ENCODE measurements at places on chromosomes 1 and 21.

DNA sequence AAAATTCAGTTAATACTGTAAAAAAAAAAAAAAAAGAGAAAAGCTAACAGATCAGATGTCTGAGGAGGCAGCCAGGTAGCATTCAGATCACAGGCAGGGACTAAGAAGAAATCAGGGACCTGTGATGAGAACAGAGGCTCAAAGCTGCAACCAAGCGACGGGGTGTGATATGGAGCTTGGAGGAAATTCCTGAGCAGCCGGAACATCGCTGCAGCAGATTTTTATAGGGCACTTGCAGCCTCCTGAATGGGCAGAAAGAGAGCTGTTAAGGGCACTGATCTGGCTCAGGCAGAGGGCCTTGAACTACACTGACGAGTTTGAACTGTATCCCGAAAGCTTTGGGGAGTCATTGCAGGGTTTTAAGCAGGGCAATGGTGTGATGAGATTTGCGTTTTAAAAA, 315.4 kb downstream of the ADGRL2 start:
- DNase-seq = no peak

GRCh38 chr1:107116306-107116790, 24.5 kb upstream of the NTNG1 start:
- no peak for DNase-seq

DNA sequence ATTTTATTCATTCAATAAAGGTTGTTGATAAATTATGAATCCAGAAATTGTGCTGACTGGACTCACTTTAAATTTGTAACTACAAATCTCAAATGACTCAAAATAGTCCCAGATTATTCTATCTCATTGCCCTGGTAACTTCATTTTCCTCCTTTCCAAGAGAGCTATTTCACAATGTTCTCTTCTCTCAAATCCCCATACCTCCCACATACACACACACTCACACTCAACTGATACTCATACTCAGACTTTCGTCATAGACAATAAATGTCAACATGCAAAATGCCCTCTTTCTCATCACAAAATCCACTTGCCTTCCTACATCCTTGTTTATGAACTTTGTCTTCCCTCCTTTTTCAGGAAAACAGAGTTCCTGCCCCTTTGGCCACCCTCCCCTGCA, 33.3 kb downstream of the EXTL2 start:
- no peak for DNase-seq

DNA sequence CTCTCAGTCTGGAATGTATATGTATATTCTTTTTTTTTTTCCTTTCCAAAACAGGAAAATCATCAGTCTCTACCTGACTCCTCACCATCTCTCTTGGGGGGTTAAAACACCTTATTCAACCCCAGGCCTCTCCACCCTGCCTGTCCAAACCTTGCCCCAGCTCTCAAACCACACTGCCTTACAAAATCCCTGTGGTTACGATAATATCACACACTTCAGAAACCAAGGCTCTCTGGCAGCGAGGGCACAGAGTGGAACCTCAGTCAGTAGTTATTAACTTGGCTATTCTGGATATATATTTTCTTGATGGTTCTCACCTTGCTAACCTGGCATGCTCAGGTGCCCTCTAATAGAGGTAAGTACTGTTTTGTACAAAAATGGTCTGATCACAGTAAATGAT, 24.7 kb downstream of the KIAA0040 start:
- DNase-seq = no peak

DNA sequence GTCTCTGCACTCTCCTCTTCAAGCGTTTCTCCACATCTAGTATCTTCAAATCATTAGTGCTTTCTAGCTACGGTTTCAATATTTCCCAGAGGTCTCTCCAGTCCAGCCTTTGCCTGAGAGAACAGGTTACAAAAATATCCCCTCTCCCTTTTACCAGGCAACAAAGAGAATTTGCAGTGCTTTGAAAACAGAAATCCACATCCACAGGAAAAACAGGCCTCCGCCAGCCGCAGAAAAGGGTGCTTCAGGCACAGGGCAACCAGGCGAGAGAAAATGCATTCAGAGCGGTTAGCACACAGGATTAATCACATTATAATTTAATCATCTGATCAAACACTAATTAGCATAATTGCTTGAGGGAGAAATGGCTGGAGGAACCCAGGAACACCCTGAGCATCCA, 13.8 kb downstream of the DSCAM start:
- DNase-seq = no peak

GRCh38 chr1:19728413-19729145, 63.9 kb downstream of the HTR6 start:
- DNase-seq = no peak

DNA sequence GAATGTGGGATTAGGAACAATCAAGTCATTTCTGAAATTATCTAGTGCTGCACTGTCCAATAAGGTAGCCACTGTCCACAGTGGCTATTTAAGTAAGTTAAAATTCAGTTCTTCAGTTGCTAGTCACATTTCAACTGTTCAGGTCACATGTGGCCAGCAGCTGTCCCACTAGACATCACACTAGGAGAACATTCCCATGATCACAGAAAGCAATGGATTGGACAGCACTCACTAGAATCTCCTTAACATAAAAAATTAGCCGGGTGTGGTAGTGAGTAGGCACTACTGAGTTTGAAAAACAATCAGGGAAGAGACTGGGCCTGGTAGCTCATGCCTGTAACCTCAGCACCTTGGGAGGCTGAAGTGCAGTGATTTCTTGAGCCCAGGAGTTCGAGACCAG, 33.6 kb downstream of the NUP133 start:
- DNase-seq = no peak

- DNase-seq = no peak
Observed at GRCh38 chr1:166903232-166903631, 27.2 kb upstream of the TADA1 start.

DNA sequence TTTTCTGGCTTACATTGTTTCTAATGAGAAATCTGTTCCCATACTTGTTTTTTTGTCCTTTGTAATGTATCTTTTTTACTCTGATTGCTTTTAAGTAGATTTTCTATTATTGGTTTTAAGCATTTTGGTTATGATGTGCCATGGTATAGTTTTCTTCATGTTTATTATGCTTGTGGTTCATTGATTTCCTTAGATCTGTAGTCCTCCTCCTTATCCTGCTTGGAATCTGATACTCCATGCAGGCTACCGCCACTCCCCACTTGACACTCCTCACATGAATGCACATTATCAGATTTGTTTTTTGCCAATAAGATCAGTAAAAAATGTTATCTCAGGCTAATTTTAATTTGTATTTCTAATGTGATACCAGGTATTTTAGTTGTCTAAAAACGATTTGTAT, 20.8 kb downstream of the UROD start:
- DNase-seq = no peak

DNA sequence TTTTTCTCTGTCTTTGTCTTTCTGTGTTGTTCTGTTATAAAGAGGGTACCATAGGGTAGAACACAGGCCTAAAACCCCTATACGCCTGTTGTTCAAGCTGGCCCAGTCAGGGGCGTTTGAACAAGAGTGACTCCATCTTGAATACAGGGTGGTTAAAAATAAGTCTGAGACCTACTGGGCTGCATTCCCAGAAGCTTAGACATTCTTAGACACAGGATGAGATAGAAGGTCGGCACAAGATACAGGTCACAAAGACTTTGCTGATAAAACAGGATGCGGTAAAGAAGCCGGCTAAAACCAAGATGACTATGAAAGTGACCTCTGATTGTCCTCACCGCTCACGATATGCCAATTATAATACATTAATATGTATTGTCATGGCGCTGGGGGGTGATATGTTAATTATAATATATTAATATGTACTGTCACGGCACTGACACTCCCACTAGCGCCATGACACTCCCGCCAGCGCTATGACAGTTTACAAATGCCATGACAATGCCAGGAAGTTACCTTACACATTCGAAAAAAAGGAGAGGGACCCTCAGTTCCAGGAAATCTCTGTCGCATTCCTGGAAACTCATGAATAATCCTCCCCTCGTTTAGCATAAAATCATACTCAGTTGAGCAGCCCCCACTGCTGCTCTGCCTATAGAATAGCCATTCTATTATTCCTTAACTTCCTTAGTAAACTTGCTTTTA, 58.5 kb upstream of the KLHDC7A start:
- no peak for DNase-seq

DNA sequence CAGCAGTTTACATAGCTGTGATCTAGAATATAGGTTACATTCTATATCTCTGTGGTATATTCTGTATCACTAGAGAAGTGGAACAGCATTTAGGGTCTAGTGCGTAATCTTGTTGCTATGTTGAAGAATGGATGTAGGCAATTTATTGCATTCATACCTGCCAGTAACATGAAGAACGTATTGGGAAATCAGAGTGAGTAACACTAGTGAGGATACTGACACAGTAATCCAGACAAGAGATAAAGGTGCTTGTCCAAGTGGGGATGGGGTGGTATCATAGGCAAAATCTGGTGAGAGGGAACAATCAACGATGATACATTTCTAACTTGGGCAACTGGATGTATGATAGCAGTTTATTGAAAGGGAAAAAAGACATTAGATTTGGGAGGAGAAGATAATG, 9.8 kb downstream of the PPP2R5A start:
- no peak for DNase-seq

GRCh38 chr21:36966821-36967768, 626 bp upstream of the HLCS start:
- no peak for DNase-seq

- DNase-seq = no peak
Observed at GRCh38 chr21:42448686-42449085, 45.0 kb downstream of the UBASH3A start.

- DNase-seq = no peak
Observed at GRCh38 chr1:244603498-244603897, 49.4 kb upstream of the DESI2 start.

DNA sequence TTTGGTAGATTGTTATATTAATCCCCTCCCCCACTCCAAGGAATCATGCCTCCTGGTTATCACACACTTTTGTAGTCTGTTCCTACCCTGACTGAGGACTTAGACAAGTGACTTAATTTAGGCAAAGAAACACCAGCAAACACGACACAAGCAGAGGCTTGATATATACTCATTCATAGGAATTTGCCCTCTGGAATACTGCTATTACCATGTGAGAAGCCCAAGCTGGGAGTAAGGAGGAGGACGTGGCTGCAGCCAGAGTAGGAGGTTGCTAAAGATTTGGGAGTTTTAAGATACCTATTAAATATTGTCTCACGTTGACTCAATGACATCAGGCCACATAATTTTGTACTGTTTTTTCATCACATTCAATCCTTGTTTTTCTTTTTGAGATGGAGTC, 100.2 kb downstream of the LRRC53 start:
- no peak for DNase-seq

DNA sequence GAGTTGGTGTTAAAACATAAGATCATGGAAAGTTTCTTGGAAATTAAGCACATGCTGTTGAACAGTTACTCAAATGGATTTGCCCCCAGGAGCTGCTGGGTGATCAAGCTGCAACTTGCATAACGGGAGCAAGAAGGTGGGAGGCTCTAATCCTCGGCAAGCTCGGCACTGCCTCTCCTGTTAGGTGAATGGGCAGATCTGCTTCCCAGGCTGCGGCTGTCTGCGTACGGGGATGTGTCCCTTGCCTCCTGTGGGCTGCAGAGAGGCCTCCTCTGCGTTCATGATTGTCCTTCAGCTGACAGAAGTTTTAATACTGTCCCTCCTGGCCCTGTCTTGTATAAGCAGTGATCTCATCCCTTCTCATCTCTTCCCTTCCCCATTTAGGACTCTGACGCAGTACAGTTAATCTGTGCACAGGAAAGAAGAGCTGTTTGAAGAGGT, 36.7 kb downstream of the ATP1A1 start:
- no peak for DNase-seq

- DNase-seq = no peak
Observed at GRCh38 chr1:31703431-31704270, at the start of gene COL16A1. TSS of gene COL16A1 (minus strand) at chr1:31704017. CDS start at chr1:31702193, 1,824 bp downstream.

GRCh38 chr1:31934706-31935629, 3.2 kb downstream of the PTP4A2 start:
- DNase-seq = peak; percentile 29

- no peak for DNase-seq
Observed at GRCh38 chr1:41830726-41831125, 88.0 kb downstream of the HIVEP3 start.

DNA sequence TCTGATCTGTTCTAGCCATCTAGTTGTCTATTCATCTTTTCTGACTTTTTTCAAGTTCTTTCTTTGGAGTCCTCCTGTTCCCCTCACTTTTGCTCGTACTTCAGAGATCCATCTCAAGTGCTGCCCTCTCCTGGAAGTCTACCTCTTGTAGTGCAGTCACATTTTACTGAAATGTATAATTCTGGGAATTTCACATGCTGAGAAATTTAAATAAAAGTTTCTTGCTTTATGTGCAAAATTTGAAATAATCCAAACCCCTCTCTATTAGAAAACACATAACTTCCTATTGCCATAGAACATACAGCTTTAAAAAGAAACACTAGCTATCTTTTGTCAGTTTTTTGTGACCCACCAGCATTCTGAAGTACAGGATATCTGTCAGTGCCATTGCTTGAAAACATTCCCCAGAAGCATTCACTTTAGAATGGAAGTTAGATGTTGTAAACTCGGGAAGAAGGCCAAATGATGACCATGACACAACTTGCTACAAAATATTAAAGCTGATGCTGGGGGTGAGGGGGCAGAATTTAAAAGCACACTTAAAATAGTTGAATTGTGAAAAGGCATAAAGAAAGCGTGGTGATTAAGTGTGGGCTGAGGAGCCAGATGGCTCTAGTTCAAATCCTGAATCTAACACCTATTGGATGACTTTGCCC, 22.0 kb downstream of the RLF start:
- no peak for DNase-seq

GRCh38 chr1:19346026-19346425, 33.9 kb downstream of the SLC66A1 start:
- DNase-seq = no peak

GRCh38 chr21:44352253-44352860, 1.1 kb upstream of the TRPM2 start:
- no peak for DNase-seq

DNA sequence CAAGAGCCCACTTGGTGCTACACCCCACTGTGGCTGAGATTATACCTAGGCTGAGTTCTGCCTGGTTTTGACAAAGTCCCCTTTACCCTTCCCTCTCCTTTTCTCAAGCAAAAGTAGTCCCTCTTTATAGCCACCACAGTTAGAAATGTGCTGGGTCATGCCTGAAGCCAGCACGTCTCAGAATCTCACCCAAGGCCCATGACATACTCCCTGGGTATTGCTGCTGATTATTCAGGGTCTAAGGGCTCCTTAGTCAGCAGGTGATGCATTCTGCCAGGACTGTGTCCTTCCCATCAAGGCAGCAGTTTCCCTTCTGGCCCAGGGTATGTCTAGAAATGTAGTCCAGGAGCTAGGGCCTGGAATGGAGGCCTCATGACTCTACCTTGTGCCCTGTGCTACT, 67.3 kb upstream of the COX20 start:
- no peak for DNase-seq

All from activated CD4-positive, alpha-beta T cell treated with anti-CD3 and anti-CD28 coated beads, Interleukin-2, amount 50 U/mL, for 4 hours (primary cell).